Ascending aorta (tissue), 2 donors: ENCODE measurements at places on chromosomes 5 and 9. TPM values are rescaled to one million over a fixed set of nuclear protein-coding genes. Genes with fewer than 3 reads are reported as not detected.

GRCh38 chr9:16718296-16718695 is 152.2 kb downstream of the BNC2 start:
- no peak for DNase-seq
- H3K27ac ChIP-seq = no peak overlapping the region
- H3K27me3 ChIP-seq = no peaks in the 10 kb centered on the region
- no peaks in the 10 kb centered on the region for H3K36me3 ChIP-seq

DNA sequence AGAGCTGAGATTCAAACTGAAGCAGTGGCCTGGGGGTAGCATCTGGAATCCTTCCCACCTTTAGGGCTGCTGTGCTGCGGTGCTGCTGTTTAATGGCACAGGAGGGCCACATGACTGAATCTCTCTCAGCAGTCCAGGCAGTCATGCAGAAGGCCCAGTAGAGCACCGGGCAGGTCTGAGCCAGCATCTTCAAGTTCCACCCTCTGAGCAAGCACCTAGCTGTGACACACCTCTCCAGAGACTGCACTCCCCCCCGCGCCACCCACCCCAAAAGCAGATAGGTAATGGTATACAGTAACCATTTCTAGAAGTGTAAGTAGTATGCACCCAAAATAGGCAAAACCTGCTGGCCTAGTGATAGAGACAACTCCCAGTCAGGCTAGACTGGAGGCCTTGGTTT is 8.2 kb downstream of the IL4 start:
- H3K4me3 ChIP-seq = no peak overlapping the region
- no peaks in the 10 kb centered on the region for H3K27me3 ChIP-seq
- H3K27ac ChIP-seq = no peak overlapping the region
- H3K4me1 ChIP-seq = peaks cover 9% of the 10 kb centered on the region
- DNase-seq = no peak

ABHD17B gene
- 20.5 TPM for total RNA-seq

MARVELD2 gene
- not detected for total RNA-seq

REEP2 gene
- total RNA-seq = 3.5 TPM

ST6GALNAC6 gene
- total RNA-seq = 172 TPM

DNA sequence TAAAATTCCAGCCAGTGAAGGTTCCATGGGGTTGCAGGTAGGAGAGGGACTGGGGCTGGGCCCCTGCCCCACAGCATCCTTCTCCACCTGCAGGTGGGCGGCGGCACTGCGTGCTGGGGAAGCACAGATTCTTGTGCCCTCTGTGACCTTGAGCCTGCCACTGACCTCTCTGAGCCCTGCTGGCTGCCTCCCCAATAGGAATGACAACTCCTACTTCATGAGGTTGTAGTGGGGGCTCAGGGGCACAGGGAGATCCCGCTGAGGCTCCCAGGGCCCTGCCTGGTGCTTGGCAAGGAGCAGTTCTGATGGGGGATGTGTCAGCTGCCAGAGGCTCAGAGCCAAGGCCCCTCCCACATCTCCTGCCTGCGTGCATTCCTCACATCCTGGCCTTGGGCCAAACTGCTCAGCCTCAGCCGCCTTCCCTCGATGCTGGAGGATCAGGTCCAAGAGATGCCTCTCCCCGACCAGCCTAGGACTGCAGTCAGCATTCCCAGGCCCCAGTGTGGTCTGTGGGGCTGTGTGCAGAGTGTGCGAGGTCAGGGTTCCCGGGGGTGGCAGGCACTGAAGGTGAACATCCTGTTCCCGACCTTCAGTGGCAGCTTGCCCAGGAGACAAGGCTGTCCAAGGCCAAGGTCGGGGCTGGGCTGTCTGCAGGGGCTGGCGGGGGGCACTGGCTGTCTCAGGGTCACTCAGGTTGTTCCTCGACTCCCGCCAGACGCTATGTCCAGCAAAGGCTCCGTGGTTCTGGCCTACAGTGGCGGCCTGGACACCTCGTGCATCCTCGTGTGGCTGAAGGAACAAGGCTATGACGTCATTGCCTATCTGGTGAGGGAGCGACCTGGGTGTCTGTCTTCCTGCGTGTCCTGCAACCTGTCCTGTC is 7.0 kb downstream of the ASS1 start:
- H3K27me3 ChIP-seq = no peaks in the 10 kb centered on the region
- no peaks in the 10 kb centered on the region for H3K36me3 ChIP-seq
- H3K4me3 ChIP-seq = no peak overlapping the region
- H3K27ac ChIP-seq = peak overlapping the region; percentile 29
- peak; percentile 88 for DNase-seq

DNA sequence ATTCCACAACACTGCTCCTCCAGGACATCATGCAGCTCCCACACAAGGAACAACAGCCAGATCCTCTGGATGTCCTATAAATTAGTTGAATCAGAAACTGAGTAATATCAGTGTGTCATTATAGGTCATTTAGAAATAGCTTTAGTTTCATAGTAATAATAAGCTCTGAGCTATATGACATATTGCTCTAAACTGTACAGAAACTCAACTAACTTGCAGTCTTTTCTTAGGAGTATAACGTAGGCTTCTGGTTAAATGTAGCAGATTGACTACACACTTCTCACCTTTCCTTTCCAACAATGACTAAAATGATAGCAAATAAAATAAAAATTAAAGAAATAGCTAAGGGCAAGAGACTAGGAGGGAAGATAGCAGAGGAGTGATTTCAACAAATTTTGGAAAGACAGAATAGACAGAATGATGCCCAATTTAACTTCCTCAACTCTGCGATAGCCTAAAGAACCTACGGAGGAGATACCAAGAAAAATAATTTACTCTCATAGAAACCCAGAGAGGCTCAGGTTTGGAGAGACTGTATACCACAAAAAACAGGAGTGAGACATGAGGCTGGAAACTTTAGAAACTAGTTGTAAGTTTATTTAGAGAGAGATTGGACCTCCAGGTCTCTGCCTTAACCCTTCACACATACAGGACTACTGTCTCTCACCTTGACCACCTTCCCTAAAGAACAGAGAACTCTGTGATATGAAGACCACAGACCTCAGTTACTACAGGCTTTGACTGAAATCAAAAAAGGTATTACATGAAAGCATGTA is 193.7 kb downstream of the TSSK1B start:
- H3K4me3 ChIP-seq = no peak overlapping the region
- no peaks in the 10 kb centered on the region for H3K4me1 ChIP-seq
- no peak overlapping the region for H3K27ac ChIP-seq
- no peaks in the 10 kb centered on the region for H3K36me3 ChIP-seq
- no peak for DNase-seq

DNA sequence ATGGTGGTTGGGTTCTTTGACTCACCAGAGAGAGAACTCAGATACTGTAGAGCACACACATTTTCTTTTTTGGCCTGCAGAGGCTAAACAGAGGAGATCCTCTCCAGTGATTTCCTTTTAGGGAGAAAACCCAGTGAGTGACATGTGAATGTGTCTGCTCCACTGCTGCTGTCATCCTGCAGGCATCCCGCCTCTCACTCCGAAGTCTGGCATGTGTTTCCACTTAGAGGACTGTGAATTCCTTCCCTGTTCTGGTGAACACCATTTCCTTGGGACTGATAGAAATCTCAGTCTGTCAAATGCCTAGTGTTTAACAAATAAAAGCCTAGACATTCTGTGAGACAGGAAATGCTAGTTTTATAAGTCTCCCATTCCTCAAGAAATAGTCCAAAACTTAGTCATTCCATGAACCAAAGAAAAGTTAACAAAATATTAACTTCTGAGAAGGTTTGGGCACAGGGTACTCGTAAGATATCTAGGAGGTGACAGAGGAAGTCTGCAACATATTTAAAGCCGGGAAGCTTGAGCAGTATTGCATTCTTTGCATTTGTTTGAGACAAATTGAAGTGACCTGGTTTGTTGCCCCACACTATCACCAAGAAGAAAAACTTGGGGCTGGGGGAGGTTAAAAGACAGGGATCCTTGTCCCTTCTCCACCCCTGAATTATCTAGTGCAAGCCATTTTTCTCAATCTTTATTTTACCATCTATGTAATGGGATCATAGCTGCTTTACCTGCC is 74.9 kb upstream of the NIPAL4 start:
- no peaks in the 10 kb centered on the region for H3K27me3 ChIP-seq
- H3K36me3 ChIP-seq = peaks cover 10% of the 10 kb centered on the region
- H3K4me3 ChIP-seq = no peak overlapping the region
- H3K4me1 ChIP-seq = peaks cover 39% of the 10 kb centered on the region

IL13 gene
- total RNA-seq = not detected

- DNase-seq = no peak
- no peaks in the 10 kb centered on the region for H3K27me3 ChIP-seq
- H3K4me1 ChIP-seq = peaks cover 18% of the 10 kb centered on the region
- H3K4me3 ChIP-seq = no peak overlapping the region
- H3K27ac ChIP-seq = no peak overlapping the region
- peaks cover 32% of the 10 kb centered on the region for H3K36me3 ChIP-seq
Observed at GRCh38 chr5:172935096-172935495, 24.1 kb upstream of the RPL26L1 start.

DNA sequence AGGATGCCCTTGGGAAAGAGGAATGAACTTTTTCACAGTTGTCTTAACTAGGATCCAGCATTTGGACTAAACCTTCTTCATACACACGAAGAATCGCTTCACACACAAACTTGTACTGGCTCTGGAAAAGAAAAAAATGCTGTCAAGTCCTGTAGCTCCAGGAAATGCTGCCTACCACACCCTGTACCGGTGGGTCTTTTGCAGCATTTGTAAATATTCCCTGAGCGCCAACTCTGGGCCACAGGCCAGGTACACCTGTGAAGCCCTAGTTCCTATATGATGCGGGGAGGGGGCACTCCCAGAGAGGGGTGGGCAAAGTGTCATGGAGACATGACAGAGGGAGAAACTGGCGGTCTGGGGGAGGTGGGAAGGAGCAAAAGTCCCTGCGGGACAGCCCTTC is 58.7 kb upstream of the EPB41L4B start:
- H3K27ac ChIP-seq = no peak overlapping the region
- H3K36me3 ChIP-seq = peaks cover 63% of the 10 kb centered on the region
- H3K4me1 ChIP-seq = no peaks in the 10 kb centered on the region
- DNase-seq = no peak

DNA sequence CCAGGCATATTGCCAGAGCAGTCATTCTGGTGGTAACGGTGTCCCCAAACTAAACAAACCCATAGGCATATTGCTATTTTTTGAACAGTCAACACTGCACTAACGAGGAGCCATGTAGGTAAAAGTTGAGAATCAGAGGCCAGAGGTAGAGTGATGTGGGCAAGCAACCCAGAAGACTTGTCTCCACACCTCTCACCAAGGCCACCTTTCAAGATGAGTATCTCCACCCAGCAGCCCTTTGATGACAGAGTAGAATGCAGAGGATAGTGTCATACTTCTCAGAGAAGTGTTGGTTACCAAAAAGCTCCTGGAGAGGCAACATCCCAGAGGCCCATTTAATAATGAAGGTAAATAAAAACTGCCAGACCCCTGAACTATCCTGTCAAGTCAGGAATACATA is 63.9 kb downstream of the FCHO2 start:
- H3K27ac ChIP-seq = no peak overlapping the region
- H3K4me3 ChIP-seq = no peak overlapping the region
- DNase-seq = no peak
- H3K36me3 ChIP-seq = no peaks in the 10 kb centered on the region
- H3K4me1 ChIP-seq = peaks cover 13% of the 10 kb centered on the region

DNA sequence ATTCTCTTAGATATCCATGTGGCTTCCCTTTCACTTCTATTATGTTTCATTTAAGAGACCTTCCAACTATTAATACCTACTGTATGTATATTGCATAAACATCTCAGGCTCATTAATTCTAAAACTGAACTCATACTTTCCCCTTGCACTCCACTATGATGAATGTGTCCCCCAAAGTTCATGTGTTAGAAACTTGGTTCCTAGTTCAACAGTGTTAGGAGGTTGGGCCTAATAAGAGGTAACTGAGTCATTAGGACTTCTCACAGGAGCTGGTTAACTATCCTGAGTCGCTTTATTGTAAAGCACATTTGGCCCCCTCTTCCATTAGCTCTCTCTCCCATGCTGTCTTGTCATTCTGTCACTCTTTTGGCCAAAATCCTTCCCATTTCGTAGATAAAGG is 22.0 kb downstream of the ANKHD1 start:
- no peak overlapping the region for H3K4me3 ChIP-seq
- no peak for DNase-seq
- no peaks in the 10 kb centered on the region for H3K27me3 ChIP-seq
- H3K27ac ChIP-seq = no peak overlapping the region

DNA sequence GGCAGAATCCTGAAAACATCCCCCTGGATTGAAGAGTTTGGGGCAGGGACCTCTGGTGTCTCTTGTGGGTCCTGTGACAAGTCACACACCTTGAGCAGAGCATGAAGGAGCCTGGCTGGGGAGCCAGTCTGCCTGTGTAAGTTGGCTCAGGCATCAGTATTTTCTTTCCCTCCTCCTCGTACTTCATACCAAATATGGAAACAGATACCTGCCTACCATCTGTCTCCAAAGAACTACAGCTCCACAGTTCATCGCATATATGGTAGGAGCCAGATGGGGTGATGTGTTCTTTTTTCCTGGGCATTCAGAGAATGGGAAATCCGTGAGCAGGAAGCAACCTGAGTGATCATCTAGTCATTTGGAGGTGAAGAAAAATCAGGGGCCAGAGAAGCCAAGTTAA is 177.3 kb upstream of the RAD23B start:
- H3K4me3 ChIP-seq = no peak overlapping the region
- no peaks in the 10 kb centered on the region for H3K4me1 ChIP-seq
- DNase-seq = no peak

GRCh38 chr9:127168756-127169574 is 46.5 kb upstream of the ANGPTL2 start:
- no peaks in the 10 kb centered on the region for H3K36me3 ChIP-seq
- H3K4me3 ChIP-seq = no peak overlapping the region
- no peak for DNase-seq
- no peaks in the 10 kb centered on the region for H3K4me1 ChIP-seq
- no peaks in the 10 kb centered on the region for H3K27me3 ChIP-seq

GRCh38 chr5:143119291-143119769 is 284.2 kb downstream of the NR3C1 start:
- H3K27me3 ChIP-seq = no peaks in the 10 kb centered on the region
- H3K36me3 ChIP-seq = no peaks in the 10 kb centered on the region
- no peak overlapping the region for H3K27ac ChIP-seq
- H3K4me1 ChIP-seq = no peaks in the 10 kb centered on the region
- no peak overlapping the region for H3K4me3 ChIP-seq

- H3K27me3 ChIP-seq = no peaks in the 10 kb centered on the region
- no peaks in the 10 kb centered on the region for H3K36me3 ChIP-seq
- H3K4me3 ChIP-seq = no peak overlapping the region
- H3K4me1 ChIP-seq = no peaks in the 10 kb centered on the region
- DNase-seq = no peak
- H3K27ac ChIP-seq = no peak overlapping the region
Observed at GRCh38 chr9:98596486-98596885, 112.2 kb downstream of the GABBR2 start.

DNA sequence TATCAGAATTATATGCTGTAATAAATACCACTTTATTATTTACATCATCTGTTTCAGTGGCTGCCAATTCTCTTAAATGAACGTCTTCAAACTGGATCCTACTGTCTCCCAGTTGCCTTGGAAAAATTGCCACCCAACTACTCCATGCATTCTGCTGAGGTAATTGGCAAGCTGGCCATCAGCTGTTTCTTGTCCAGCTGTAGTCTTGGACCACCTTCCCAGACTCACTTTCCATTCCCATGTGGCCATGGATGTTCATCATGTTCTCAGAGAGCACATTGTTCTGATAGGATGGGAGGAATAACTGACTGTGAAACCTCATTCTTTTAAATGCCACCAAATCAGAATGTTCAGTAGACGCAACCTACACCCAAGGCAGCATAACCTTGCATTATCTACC is 157.5 kb downstream of the DOCK8 start:
- no peaks in the 10 kb centered on the region for H3K4me1 ChIP-seq
- DNase-seq = no peak
- no peaks in the 10 kb centered on the region for H3K27me3 ChIP-seq
- H3K4me3 ChIP-seq = no peak overlapping the region
- H3K27ac ChIP-seq = no peak overlapping the region
- H3K36me3 ChIP-seq = no peaks in the 10 kb centered on the region

NKD2 gene
- total RNA-seq = 6.5 TPM
